Myocyte (in vitro differentiated cells): ENCODE measurements at places on chromosomes 6 and 20. TPM values are rescaled to one million over a fixed set of nuclear protein-coding genes. Genes with fewer than 3 reads are reported as not detected.

DNA sequence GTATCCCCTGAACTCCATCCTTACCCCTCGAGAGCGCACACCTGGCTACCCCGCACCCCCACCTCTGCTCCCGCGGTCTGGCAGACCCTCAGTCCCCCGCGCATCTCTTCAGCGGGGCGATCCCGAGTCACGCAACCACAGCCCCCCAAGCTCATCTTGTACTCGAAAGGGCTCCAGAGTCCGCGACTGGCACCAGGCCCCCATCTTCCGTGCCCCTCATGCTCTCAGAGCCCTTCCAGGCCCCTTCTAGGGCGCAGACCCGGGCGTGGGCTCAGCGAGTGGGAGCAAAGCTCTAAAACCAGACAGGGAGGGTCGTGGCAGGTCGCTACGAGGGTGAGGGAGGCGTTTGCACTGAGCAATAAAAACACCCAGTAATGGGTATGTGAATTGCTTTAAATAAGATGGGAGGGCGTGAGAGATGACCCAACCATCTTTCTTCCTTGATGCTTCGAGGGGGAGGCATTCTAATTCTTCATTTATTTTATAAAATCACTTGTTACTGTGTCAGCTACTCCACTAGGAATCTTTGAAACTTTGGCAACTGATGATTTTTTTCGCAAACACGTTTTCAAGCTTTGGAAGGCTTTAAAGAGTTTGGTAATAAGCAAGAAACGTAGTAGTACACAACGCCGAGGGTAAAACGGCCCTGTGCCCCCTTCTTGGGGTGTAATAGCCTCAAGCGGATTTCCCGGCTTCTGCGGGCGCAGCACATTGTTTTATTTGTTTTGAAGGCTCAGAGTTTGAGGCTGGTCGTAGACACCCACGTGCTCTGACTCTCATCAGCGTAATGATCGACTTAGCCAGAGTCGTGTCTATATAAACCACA, 42.6 kb upstream of the SUPT3H start:
- DNase-seq: no peak

The ADAM33 gene
- 0.62 and 0.72 TPM in 2 replicates for total RNA-seq

- no peak for DNase-seq
Measured at GRCh38 chr20:44549123-44549522, 27.3 kb upstream of the SERINC3 start.

The HDGFL1 gene
- not detected in 2 replicates for total RNA-seq

The ZBTB12 gene
- 2.7 and 3.3 TPM in 2 replicates for total RNA-seq

- peak; percentile 27 for DNase-seq
Measured at GRCh38 chr6:63750400-63750799, 114.8 kb downstream of the PHF3 start.

- DNase-seq: no peak
Measured at GRCh38 chr6:105302617-105303128, 100.2 kb downstream of the PREP start.

The TRIM31 gene
- total RNA-seq: not detected in 2 replicates

The WFDC12 gene
- not detected in 2 replicates for total RNA-seq

DNA sequence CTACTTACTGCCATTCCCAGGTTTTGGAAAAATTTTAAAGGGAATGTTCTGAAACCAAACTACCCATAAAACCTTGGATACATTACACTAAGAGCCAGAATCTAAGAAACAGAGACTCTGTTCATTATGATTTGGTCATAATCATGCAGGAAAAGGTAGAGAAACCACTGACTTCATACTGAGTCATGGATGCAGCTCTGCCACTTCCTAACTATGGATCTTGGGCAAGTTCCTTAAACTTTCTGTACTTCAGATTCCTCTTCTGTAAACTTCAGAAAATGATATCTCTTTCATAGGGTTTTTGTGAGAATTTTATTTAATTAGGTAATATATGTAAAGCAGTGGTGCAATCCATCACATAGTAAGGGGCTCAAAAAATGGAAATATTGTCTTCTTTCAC, 20.0 kb downstream of the PLA2G7 start:
- no peak for DNase-seq

The TBC1D32 gene
- total RNA-seq: 8.4 and 9.5 TPM in 2 replicates

- no peak for DNase-seq
Measured at GRCh38 chr6:10583509-10583901, 62.4 kb downstream of the GCNT2 start.

DNA sequence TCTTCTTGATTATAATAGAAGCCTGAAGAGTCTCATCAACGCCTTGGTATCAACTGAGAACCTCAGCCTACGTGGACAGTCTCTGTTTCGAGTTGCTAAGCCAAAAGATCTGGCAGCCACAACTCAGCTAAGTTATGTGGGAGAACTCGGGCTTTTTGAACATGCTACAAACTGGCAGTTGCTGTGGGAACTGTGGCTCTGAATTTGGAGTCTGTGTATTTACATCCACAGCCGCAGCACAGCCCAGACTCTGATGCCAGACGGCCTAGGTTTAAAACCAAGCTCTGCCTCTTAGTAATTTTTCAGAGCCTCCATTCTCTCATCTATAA, 35.8 kb downstream of the RIPOR2 start:
- DNase-seq: no peak

GRCh38 chr6:34145161-34146020, 496 bp downstream of the GRM4 start:
- peak; percentile 51 for DNase-seq
